ENCODE measurements at places on chromosomes 16 and 17. TPM values are rescaled to one million over a fixed set of nuclear protein-coding genes. Genes with fewer than 3 reads are reported as not detected.

TMEM88 gene
- 23.0 TPM for polyA plus RNA-seq

CPHXL2 gene
- polyA plus RNA-seq, result not detected

ITGB4 gene
- 4.6 TPM for polyA plus RNA-seq

MMP2 gene
- 440 TPM for polyA plus RNA-seq

SLC5A10 gene
- 0.16 TPM for polyA plus RNA-seq

ADGRG3 gene
- polyA plus RNA-seq, result 0.29 TPM

AXIN2 gene
- 18.0 TPM for polyA plus RNA-seq

WDR59 gene
- 54.4 TPM for polyA plus RNA-seq

MPO gene
- 10.5 TPM for polyA plus RNA-seq

SLC16A5 gene
- 6.9 TPM for polyA plus RNA-seq

KRT9 gene
- not detected for polyA plus RNA-seq

AOC2 gene
- polyA plus RNA-seq, result 1.0 TPM

TMC5 gene
- 0.05 TPM for polyA plus RNA-seq

KRT27 gene
- polyA plus RNA-seq, result not detected

HOXB1 gene
- not detected for polyA plus RNA-seq

TAT gene
- polyA plus RNA-seq, result not detected

DNA sequence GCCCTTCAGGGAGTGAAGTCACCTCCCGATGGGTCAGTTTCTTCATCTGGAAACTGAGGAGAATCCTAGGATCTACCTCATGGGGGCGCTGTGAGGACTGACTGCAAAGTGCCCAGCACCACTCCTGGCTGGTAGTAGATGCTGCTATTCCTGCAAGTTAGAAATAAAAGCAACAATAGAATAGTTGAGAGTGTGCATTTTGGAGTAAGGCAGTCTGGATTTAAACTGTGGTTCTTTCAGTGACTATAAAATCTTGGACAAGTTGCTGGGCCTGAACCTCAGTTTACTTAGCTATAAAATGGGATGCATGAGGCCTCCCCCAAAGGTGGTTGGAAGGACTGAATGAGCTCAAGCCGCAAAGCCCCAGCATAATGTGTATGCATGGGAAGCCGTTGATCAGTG is 70.6 kb downstream of the CYB5B start:
- no peak for DNase-seq

DNA sequence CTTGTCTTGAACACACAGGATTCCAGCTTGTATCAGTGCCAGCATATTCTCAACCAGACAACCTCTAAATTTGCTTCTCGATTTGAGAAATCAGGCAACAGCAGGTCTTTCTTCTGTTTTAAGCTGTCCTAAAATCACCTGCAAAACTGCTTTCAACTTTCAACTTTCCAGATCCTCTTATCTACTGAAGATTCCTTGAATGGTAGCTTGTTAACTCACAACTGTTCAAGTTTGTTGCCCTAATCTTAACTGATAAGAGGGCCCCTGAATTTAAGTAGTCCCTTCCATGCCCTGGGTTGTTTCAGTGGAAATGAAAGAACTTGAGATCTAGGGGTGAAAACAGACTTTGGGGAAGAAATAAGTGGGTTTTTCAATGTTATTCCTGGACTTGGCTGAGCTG is 57.2 kb downstream of the CHD9 start:
- DNase-seq, result no peak

DNA sequence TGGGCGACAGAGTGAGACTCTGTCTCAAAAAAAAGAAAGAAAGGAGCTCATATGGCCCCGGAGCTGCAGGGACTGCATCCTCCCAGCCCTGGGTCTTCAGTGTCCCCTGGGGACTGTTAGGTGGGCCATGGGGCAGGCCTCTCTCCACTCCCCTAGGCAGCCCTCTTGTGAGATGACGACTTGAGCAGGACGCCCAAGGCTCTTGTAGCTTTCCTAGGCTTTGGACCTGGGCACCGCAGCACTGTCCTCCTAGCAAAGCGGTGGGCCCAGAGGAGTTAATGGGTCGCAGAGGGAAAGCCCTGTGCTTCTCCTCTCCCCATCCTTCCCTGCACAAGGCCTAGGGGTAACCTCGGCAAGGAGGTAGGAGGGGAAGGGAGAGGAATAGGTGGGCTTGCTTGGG is 202.2 kb downstream of the NTN1 start:
- no peak for DNase-seq

GRCh38 chr17:78058001-78058400 is 70.6 kb downstream of the TMC6 start:
- no peak for DNase-seq

DNA sequence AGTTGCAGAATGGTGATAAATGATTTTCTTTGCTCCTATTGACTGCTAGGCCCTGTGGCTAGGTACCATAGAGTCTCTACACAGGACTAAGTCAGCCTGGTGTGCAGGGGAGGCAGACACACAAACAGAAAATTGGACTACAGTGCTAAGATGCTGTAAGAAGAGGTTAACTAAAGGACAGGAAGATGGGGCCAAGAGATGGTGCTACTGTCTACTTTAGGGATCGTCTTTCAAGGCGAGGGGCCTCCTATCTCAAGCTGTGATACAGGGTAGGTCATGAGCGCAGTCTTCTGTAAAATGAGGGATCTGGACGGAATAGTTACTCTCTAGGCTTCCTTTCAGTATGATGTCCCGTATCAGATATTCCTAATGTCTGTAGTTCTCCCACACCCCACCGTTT is 817 bp downstream of the NME1 start:
- no peak for DNase-seq

DNA sequence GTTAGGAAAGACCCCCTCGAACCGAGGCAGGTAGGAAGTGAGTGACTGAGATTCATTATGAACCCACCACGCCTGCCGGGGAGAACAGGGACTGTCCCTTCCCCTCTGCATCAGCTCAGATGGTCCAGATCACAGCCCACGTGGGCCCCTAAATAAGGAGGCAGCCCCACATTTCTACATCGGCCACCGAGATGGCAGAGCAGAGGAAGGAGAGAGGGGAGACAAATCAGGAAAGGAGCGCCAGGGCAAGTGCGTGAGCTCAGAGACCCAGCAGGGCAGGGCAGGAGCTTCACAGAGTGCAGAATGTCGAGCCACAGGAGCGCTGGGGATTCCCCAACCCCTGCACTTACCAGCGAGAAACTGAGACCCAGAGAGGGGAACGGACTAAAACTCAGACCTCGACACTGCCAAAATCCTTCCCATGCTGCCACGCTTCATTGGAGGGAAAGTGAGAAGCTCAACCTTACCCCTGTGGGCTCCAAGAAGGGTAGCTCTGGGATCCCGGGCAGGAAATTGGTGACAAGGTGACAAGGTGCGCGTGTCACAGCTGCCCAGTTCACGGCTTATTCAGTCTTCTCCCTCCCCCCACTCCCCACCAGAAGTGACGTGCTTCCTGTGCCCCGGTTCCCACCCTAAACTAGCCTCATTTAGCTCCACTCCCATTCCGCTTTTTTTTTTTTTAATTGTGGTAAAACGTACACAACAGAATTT is at the start of gene ICAM2:
ICAM2 (minus strand) TSS at position 578 of the 711 bp plus-strand sequence. CDS start 13,942 bp downstream, outside the sequence.
- DNase-seq, result no peak

GRCh38 chr16:66188917-66189725 is 177.4 kb upstream of the CDH5 start:
- DNase-seq, result no peak

GRCh38 chr16:9270424-9270823 is 179.0 kb downstream of the HAPSTR1 start:
- DNase-seq, result no peak

DNA sequence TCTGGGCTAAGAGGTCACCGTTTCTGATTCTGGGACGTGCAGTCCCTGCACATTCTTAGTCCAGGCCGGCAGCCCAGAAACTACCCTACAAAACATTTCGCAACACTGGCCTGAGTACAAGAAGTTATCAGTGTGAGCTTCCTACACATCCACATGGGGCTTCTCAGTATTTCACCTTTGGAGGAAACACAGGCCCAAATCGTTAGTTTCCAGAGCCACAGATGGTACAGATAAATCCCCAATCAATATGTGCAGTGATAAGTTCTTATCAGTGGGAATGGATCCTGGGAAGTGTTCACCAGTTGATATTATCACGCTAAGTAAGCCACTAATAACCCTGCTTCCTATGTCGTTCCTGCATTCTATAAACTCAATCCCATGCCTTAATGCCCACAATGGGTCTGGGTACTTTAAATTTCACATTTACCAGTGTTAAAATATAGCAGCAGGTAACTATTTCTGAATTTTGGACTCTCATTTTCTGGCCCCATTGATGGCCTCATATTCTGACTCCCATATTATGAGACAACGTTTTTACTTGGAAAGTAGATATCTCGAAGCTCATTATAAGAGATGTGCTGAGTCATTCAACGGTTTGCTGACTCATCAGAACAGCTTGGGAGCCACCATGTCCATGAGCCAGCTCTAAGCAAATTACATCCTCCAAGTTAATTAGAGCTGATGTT is 370.2 kb upstream of the MAF start:
- peak; percentile 19 for DNase-seq

GRCh38 chr17:38427160-38427949 is 909 bp upstream of the ARHGAP23 start:
- DNase-seq, result no peak

- DNase-seq, result no peak
These were observed 20.4 kb downstream of the VAC14 start for GRCh38 chr16:70780546-70780945.

- no peak for DNase-seq
These were observed 74.8 kb upstream of the GRIN2A start for GRCh38 chr16:10256784-10257641.

- DNase-seq, result no peak
These were observed 169.7 kb upstream of the IRX6 start for GRCh38 chr16:55154262-55154661.

DNA sequence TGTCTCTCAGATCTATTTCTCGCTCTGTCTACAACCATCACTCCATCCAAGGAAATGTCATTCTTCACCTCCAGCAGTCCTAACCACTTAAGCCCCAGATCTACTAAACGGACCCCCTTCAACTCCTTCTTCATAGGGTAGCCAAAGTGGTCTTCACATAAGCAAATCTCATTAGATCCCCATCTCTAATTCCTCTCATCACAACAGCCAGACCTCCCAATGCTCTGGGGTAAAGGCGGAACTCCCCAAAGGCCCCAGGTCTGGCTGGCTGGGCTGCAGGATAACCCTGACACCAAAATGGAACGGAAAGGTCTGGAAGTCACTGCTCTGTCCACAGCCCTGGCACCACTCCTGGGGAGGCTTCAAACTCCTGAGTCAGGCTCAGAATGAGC is 11.1 kb downstream of the ST3GAL2 start:
- DNase-seq, result no peak

GRCh38 chr17:27265333-27265732 is 28.6 kb upstream of the WSB1 start:
- no peak for DNase-seq

DNA sequence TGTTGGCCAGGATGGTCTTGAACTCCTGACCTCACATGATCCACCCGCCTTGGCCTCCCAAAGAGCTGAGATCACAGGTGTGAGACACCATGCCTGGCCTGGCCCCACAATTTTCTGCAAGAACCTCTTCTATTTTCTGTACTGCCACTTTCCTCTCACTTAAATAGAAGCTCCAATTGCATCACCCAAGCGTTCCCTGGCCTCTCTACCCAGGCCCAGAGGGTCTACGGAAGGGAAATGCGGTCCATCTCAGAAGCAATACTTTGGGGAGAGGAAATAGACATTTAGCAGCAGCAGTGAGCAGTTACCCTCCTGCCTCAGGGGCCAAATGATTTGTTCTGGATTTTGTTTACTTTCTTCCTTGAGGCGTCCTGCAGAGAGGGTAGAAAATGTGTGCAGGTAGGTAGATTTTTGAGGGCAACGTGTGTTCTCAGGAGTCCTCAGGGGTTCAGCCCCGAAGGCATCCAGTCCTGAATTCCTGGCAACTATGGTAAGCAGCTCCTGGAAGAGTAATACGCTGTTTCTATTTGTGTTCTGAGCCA is 11.0 kb downstream of the SLC6A4 start:
- DNase-seq, result no peak

GRCh38 chr16:12679660-12680272 is 123.9 kb downstream of the CPPED1 start:
- no peak for DNase-seq

GRCh38 chr16:78695391-78695790 is 595.9 kb downstream of the WWOX start:
- DNase-seq, result no peak

GRCh38 chr17:75138519-75138918 is 7.0 kb upstream of the NT5C start:
- DNase-seq, result no peak

DNA sequence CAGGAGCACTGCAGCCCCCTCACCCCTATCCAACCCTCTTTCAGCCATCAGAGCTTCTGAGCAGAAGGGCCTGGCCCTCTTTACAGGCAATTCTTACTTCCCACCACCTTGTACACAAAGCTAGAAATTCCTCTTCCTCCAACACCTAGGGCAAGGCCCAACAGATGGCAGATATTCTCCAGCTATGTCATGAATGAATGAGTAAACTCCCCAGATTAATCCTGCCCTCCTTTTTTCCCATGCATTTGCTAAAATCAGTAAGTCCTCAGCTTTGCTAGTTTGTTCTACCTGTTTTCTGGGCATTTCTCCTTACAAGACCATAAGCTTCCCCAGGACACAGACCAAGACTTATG is 20.4 kb upstream of the MRPS23 start:
- DNase-seq, result no peak

GRCh38 chr17:6596941-6597340 is 40.6 kb upstream of the PITPNM3 start:
- no peak for DNase-seq

GRCh38 chr16:59164461-59164860 is 430.3 kb upstream of the GOT2 start:
- DNase-seq, result no peak

DNA sequence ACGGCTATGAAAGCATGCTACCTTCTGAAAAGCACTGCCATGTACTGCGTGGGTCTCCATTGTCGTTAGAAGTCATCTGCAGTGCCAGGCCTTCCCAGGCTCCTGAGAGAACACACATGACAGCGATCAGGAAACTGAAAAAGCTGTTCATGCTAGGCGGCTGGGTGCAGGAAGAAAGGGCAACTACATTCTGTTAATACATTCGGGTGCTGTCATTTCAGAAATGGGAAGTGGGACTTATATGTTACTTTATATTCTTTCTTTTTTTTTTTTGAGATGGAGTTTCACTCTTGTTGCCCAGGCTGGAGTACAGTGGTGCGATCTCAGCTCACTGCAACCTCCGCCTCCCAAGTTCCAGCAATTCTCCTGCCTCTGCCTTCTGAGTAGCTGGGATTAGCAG is 19.9 kb downstream of the CFAP20 start:
- DNase-seq, result no peak

GRCh38 chr16:65473699-65474098 is 351.8 kb upstream of the CDH11 start:
- no peak for DNase-seq

DNA sequence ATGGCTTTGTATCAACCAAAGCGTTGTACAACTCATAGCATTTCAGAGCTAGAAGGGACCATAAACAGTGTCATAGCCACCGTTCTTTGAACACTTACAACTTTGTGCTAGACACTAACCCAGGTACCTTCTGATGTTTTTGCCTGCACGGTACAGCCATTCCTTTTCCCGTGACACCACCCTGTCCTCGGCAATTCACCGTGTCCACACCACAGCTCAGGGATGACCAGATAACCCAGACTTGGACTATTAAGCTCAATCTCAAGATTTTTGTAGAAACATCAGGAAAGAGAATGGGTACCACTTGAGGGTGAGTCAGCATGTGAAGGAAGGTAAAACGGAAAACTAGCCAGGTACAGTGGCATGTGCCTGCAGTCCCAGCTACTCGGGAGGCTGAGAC is 9.8 kb upstream of the CBFB start:
- DNase-seq, result no peak
